ENCODE measurements at places on chromosomes 6 and 20. TPM values are rescaled to one million over a fixed set of nuclear protein-coding genes. Genes with fewer than 3 reads are reported as not detected.
A peak's percentile ranks its signal among the peaks of the same experiment; 100 is the strongest.

DNA sequence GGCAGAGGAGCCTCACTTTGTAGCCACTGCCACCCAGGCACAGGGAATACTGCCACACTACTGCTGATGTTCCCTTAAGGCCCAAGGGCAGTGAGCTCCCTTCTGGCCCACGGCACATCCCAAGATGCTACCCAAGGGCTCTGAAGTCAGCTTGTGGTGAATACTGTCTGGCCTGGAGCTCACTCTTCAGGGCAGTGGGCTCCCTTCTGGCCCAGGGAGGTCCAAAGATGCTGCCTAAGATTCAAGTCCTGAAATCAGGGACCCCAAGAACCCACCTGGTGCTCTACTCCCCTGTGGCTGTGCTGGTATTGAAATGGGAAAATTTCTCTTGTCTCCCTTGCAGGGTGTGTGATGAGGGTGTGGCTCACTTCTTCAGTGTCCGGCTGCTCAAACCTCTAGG lies 132.8 kb downstream of the TINAG start:
- peak; percentile 21 for DNase-seq

DNA sequence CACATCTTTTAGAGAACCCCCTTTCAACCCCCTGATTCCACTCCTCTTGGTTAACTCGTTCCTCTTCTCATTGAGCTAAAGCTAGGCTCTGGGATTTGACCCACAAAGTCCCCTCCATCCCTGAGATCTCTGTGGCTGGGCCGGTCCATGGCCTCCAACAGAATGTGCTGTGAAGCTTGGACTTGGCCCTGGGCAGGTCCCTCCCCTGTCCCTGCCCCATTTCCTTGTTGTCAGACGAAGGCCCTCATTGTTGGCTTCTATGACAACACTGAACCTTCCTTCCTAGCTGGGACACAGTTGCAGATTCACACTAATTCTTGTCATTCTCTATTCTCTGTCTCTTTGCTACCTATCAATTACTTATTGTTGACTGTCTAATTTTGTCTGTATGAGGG lies 156.1 kb downstream of the SYCP2 start:
- DNase-seq = no peak

- DNase-seq = no peak
Observed at GRCh38 chr20:19115581-19115980, 96.9 kb upstream of the SLC24A3 start.

- DNase-seq = no peak
Observed at GRCh38 chr6:54830216-54830615, 16.4 kb upstream of the FAM83B start.

Gene RBBP8NL
- 1.5 TPM for polyA plus RNA-seq

GRCh38 chr20:1934721-1935573 lies 39.7 kb downstream of the SIRPA start:
- DNase-seq = no peak

DNA sequence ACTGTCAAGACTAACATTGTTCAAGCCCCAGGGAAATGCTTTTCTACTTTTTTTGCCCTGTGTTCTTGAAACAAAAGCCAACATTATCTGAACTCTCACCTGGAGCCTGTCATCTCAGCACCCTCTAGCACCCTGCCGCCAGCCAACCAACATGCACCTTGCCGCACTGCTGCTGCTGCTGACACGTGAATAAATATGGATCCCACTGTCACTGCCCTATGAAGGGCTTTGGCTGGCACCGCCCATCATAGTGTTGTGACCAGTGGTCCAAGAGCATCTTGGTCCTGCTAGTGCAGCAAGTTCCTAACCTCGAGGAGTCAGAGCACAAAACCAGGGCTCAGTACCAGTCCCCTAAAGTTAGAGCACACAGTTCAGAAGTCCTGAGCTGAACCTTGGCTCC lies 41.6 kb downstream of the CENPW start:
- no peak for DNase-seq

- no peak for DNase-seq
Observed at GRCh38 chr6:63487103-63487813, 85.0 kb upstream of the LOC128125822 start.

- DNase-seq = no peak
Observed at GRCh38 chr6:148261470-148261869, 81.2 kb upstream of the SASH1 start.

DNA sequence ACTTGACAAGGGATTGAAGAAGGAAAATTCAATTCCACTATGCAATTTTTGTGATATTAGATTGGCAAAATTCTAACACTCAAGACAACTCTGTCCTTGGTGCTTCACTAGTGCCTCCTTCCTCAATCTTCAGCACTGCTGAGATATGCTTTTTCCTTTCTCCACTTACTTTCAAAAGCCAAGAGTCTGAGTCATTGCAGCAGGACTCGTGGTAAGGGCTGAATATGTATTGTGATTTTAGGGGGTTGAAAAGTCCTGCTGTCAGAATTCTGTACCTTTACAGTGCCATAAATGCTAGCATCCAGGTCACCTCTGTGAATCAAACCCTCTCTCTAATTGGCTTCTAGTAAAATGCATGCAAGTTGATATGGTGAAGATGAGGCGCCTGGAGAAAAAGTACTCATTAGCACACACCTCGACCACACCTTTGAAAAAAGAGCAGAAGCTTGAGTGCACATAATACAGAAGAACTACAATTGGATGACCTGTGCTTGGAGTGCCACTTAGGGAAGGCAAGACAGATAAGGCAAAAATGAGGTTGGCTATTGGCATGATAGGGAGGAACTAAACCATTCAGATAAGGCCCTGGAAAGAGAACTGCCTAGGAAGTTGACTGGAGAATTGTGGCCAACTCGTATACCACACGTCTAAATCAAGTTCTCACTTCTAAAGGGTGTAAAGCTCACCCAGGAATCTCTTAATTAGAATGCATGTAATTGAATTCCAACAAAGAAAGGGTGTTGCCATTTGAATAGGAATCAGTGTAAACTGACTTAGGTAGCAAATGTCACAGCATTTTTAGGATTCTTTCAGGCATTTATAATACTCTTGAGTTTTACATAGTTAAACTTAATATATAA lies 43.6 kb upstream of the FAM83B start:
- no peak for DNase-seq

- no peak for DNase-seq
Observed at GRCh38 chr6:82487895-82488294, 124.3 kb downstream of the TPBG start.

GRCh38 chr20:56373942-56374341 lies 15.2 kb downstream of the FAM210B start:
- DNase-seq = no peak

DNA sequence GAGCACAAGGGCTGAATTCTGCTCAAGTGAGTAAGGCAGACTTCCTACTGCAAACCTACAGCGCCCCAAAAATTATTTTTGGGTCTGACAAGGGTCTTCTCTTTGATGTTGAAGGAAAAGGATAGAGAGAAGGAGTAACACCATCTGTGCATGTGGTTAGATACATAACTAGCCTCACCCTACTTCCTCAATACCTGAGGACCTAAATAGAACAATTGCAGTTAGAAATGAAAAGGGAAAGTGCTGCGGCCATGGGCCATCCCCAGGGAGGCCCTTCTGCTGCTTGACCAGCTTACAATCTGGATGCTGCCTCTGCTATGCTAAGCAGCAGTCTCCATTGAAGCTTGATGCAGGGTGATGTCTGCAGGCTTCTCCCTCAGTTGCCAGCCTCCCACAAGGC lies 63.2 kb upstream of the ARMH2 start:
- no peak for DNase-seq

DNA sequence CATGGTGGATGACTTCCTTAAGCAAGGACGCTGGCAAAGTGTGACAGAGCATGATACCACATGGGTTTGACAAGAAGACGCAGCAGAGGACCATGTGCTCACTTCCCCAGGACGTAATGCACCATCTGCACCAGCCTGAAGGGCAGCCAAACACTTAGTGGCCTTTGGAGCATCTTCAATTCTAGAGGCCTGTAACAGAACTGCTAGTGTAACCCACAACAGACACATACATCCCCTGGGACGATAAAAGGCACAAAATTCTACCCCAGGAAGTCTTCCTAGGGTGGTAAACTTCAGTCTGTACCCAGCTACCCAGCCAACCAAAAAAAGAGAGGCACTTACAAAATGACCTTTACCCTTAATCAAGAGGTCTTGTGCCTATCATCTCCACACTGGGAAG lies 9.2 kb upstream of the CPNE1 start:
- no peak for DNase-seq

- DNase-seq = no peak
Observed at GRCh38 chr6:13881621-13882165, 43.1 kb upstream of the RNF182 start.

DNA sequence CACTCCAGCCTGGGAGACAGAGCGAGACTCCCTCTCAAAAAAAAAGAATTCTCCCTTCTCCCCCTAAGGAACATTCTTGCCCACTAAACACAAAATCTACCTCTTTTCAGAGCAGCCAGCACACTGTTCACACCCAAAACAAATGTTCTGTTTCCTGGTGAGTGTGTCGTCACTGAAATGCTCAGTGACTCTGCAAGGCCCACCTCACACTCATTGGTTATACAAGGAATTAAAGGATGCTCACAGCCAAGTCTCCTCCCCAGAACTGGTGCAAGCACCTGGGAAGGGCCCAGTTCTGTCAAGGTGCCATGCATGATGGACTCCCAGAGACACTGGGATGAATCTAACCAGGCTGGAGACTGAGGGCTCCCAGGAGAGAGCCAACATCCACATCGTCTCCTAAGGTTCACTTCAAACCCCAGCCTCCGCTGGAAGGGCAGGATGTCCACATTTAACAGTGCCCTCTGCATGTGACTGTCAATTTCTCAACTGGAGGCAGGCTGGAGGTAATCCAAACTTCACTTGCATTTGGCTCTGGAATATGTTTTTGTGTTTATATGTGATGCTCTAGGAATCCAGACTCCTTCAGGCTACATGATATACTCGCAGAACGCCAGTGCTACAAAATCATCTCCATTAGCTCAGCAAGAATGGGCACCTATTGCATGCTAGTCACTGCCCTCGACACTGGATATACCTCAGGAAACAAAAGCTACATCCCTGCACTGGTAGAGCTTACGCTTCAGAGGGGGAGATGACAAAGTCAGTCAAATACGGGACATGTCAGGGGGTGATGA lies 7.1 kb downstream of the RRBP1 start:
- no peak for DNase-seq

Gene QRSL1
- 12.5 TPM for polyA plus RNA-seq

Gene PKHD1
- polyA plus RNA-seq = 6.0 TPM

Gene CDH26
- 0.47 TPM for polyA plus RNA-seq

Gene NR2E1
- not detected for polyA plus RNA-seq

- DNase-seq = no peak
Observed at GRCh38 chr6:148608199-148608951, 138.5 kb upstream of the UST start.

DNA sequence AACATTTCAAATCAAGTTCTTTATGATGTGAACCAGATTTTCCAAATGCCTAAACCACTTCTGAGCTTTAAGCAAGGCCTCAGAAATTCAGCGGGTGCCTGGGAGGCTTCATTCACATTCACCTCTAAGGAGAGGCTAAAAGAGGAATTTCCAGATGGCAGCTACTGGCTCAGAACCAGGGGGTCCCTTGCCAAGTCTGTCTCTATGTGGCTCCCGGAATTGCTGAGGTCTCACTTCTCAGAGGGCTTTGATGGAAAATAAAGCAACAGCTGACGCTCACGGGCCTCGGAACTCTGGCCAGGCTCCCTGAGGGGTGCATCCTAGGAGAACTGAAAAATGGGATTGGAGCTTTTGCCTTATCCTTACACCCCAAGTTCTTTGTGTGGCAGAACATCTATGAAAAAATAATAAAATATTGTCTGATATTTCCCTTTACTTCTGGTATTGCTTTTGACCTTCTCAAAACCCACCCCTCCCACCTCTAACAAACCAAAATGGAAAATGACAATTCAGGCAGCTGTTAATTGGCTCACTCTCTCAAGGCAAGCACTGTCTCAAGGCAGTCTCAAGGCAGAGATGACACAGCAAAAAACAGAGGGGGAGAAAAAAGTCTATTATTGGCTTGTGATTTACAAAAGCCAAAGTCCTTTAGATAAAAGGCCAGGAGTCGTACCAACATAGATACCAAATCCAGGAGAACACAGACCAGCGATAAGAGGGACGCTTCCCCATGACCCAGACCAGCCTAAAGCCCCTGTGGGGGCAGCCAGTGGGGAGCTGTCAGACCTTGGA lies 21.8 kb upstream of the LRRN4 start:
- DNase-seq = no peak

Gene MCUR1
- 39.8 TPM for polyA plus RNA-seq

GRCh38 chr6:24431045-24431451 lies 28.3 kb downstream of the MRS2 start:
- DNase-seq = no peak

- no peak for DNase-seq
Observed at GRCh38 chr20:34369265-34369664, 6.2 kb downstream of the ITCH start.

Gene ANKRD66
- polyA plus RNA-seq = not detected

- no peak for DNase-seq
Observed at GRCh38 chr6:142500250-142500786, 198.5 kb downstream of the ADGRG6 start.

DNA sequence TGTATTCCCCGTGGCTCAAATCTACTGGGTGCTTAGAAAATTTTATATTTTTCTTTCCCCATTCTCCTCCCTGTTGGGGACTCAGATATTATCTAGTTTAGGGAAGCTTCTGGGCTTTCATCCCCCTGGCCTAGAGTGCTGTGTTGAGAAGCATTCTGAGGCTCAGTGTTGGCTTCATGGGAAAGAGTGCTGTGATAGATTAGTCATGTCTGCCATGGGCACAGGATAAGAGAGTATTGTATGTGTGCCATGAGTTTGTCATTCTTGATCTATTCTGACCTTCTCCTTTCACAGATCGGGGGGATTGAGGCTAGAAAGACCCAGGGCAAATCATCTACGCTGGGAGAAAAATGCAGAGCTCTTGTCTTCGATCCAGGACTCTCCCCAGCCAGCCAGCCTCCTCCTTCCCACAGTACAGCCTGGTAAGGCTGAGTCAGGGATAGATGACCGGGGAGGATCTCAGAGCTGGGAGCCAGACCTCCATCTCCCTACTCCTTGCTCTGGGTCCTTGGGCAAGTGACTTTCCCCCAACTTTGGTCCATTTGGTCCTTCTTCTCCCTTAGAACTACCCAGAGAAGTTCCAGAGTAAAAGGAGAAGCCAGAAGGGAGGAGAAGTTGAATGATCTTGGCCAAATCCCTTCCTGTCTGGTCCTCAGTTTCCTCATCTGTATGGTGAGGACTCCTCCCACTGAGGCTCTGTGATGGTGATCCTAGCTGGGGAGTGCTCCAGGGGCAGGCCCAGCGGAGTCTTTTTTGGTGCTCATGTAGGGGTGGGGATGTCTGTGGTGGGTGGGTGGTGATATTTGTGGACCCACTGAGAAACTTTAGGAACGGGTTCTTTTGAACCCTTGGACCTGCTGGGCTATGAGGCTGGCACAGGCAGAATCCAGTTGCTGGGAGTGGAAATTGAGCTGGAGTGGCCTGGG lies 5.0 kb downstream of the SRC start:
- DNase-seq = no peak

Gene SLC35D3
- polyA plus RNA-seq = not detected

Gene TP53TG5
- polyA plus RNA-seq = not detected

GRCh38 chr6:148231572-148231971 lies 111.1 kb upstream of the SASH1 start:
- DNase-seq = no peak

- DNase-seq = no peak
Observed at GRCh38 chr6:54805077-54805476, 41.5 kb upstream of the FAM83B start.

- DNase-seq = no peak
Observed at GRCh38 chr6:155483858-155484257, 28.2 kb upstream of the NOX3 start.

Gene TREM1
- not detected for polyA plus RNA-seq
